ENCODE measurements at places on chromosomes 11 and 22. TPM values are rescaled to one million over a fixed set of nuclear protein-coding genes. Genes with fewer than 3 reads are reported as not detected.

Gene RBMXL2
- total RNA-seq = not detected

Gene CNTF
- total RNA-seq = 0.47 TPM

Gene SCUBE1
- 5.0 TPM for total RNA-seq

Gene KCNJ1
- total RNA-seq = not detected

Gene POTEH
- total RNA-seq = not detected

Gene SCGB1D2
- total RNA-seq = not detected

Gene PIWIL4
- 1.3 TPM for total RNA-seq

Gene PDGFD
- total RNA-seq = 2.1 TPM

Gene KRTAP5-5
- total RNA-seq = not detected

Measured in left lung (tissue), 14 donors.